Renal cortex interstitium (tissue), 15 donors: ENCODE measurements at places on chromosomes 2 and 18. TPM values are rescaled to one million over a fixed set of nuclear protein-coding genes. Genes with fewer than 3 reads are reported as not detected.

ABCB11 gene
- not detected for polyA plus RNA-seq

GRCh38 chr2:152445791-152446201 lies 110.8 kb downstream of the FMNL2 start:
- no peak for DNase-seq

DNA sequence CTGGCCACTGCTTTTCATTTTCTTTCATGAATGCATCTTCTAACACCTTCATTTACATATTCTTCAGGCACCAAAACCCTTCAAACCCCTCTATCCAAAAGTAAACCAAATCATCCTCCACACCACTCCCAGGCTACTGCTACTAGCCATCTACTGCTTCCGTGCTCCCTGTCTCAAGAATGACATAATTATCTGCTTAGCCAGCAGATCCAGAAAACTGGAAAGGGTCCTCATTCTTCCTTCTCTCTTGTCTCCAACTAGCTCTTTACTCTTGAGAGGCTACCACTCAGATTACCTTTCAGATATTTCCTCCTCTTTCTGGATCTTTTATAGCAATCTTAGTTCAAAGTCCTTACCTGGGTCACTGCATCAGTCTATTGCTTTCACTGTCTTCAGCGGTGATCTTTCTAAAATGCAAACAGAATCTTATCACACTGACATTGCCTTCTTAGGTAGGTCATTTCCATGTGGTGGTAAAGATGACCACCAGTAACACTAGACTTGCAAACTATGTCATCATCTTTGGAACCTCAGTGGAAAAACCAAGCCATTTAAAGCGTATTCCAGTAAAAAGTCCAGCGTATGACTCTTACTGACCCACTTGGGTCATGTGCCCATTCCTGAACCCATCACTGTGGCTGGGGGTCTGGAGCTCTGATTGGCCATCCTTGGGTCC lies 15.8 kb upstream of the NEDD4L start:
- no peak for DNase-seq

- no peak for DNase-seq
Measured at GRCh38 chr2:204022550-204022949, 86.0 kb downstream of the ICOS start.

- no peak for DNase-seq
Measured at GRCh38 chr2:234677758-234678538, 181.1 kb upstream of the ARL4C start.

DNA sequence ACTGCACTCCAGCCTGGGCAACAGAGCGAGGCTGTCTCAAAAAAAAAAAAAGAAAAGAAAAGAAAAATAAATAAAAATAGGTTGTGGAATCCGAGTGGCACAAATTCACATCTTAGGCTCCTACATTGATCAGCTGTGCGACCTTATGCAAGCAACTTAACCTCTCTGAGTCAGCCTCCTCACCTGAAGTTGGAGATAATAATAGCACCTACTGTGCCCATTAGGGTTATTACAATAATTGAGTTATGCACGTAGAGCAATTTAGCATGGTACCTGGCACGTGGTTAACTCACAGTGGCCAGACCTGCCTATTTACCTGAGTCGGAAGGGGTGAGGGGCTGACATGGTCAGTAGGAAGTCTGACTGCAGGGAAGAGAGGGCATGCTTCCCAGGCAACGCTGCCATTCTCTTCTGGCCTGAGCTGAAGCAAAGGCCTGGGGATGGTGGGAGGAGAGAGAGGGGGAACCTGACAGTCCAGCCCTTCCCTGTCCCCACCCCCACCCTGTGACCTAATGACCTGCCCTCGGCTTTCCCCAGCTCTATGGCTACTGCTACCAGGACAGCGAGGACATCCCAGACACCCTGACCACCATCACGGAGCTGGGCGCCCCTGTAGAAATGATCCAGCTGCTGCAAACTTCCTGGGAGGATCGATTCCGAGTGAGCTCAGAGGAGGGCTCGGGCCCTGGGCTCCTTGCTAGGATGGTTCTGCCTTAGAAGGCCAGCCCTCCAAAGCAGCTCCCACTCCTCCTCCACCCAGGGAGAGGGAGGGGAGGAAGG lies 5.1 kb downstream of the PKDCC start:
- DNase-seq, result no peak

DNA sequence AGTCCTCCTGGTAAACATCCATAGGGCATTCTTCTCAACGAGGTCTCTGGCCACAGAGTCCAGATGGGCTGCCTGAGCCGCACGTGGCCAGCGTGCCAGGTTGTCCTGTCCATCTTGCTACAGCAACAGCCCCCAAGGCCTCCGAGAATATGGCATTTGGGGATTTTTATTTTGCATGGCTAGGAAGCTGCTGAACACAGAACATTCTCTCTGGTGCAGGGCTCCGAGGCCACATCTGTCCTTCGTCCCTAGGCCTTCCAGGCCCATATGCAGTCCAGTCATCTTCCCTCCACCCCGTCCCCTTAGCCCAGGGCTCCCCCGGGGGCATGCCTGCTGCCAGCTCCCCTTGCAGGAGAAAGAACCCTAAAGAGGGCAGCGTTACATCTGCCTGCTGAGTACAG lies 2.3 kb downstream of the HDAC4 start:
- DNase-seq, result no peak

DNA sequence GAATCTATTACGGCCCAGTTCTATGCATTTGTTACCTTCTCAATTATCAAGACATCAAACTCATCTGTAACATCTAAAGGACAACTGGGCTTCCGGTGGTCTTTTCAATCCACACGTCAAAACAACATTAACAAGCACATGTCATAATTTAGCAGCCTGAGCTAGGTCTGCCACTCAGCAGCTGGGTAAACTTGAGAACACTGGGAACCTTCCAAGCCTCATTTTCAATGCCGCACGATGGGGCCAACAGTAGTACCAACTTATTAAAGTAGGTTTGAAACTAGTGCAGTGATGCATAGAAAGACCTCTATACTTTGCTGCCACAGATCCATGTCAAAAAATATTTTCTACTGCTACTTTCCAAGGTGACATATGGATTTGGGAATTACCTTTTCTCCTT lies 60.4 kb downstream of the COL4A4 start:
- DNase-seq, result no peak
